H54 (cell line): ENCODE measurements at places on chromosomes 6 and 20.
A peak's percentile ranks its signal among the peaks of the same experiment; 100 is the strongest.

DNA sequence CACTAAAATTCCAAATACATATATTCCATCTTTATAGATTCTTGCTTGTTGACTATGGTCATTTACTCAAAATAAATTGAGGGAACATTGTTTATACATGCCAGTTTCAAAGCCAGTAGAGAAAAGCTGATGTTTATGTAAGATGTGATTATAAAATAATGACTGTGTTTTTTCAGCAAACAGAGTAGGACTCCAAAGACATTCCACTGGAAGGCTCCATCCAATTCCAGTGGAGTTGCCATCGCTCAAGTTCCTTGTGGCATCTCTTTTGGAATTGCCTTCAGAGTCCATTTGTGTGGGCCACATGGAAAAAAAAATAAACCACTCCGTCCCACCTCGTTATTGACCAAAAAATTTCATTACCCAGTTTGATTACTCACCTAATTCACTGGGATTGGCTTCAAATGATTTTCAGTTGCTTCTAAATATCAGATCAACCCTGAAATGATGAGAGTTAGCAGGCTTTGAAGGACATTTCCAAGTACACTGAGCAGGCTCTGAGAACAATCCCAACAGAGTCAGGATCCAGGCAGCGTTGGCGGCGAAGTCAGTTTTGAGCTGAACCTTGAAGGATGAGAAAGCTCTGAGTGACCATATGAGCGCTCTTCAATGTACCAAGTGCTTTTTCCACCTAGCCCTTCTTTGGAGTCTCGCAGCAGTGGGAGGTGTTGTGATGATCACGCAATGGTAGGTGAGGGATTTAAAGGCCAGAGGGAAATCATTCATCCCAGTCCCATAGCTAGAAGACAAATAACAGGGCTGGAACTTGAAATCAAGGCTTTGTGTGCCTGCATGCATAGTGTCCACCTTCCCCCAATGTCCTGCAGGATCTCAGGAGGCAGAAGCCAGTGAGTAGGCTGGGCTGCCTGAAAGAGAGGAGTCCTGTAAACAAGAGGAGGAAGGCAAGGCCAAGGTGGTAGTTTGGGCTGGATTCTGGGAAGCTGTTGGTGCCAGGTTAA, 281.7 kb downstream of the CDC5L start:
- DNase-seq = no peak

GRCh38 chr6:3287976-3288707, 29.4 kb downstream of the PSMG4 start:
- no peak for DNase-seq

DNA sequence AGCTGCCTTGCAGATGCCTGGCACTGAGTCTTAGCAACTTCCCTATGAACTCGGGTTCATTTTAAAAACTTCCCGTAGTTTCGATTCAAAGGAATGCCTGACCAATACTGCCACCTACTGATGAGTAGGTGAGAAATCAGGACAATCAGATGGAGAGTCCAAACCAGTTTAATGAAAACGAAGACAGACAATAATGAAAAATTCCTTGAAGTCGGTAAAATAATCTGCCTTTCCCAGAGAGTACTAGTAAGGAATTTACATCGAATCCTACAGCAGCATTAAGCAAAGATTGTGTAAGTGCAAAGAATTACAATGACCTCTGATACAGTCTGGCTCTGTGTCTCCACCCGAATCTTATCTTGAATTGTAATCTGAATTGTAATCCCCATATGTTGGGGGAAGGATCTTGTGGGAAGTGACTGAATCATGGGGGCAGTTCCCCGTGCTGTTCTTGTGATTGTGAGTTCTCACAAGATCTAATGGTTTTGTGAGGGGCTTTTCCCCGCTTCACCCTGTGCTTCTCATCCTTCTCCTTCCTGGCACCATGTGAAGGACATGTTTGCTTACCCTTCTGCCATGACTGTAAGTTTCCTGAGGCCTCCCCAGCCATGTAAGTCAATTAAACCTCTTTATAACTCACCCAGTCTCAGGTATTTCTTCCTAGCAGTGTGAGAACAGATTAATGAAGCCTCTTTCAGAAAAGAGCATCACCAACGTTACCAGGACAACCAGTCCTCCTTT, 134.4 kb downstream of the ARHGAP18 start:
- DNase-seq = peak; percentile 4

DNA sequence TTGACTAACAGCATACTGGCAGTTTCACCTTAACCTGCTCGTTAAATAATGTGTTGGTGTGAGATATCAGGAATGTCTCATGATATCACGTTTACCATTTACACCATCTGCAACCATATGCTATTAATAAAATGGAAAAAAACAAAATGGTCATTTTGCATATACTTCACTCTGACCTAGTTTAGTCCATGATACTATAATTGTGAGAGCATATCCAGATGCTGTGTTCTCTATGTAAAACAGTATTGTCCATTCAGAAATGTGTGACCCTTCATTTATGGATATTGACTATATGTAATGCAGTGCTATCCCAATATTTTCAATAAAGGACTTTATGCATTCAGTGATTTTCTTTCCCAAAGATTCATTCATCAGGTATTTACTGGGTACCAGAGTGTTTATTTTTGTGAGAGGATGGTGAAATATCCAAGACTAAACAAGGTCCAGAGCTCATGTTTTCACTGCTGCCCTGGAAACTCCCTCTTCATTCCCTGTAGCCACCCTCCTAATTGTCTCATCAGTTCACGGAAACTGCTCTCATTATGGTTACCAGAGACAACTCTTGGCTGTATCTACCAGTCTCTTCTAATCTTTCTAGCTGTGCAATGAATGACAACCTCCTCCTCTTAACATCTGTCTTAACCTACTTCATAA, 25.7 kb upstream of the HINT3 start:
- no peak for DNase-seq

- DNase-seq = peak; percentile 42
These were observed 3.6 kb downstream of the TBCC start for GRCh38 chr6:42742116-42742894.

GRCh38 chr6:125164696-125165095, 11.1 kb downstream of the TPD52L1 start:
- DNase-seq = no peak

- no peak for DNase-seq
These were observed 68.4 kb downstream of the ARID1B start for GRCh38 chr6:156845454-156846155.

DNA sequence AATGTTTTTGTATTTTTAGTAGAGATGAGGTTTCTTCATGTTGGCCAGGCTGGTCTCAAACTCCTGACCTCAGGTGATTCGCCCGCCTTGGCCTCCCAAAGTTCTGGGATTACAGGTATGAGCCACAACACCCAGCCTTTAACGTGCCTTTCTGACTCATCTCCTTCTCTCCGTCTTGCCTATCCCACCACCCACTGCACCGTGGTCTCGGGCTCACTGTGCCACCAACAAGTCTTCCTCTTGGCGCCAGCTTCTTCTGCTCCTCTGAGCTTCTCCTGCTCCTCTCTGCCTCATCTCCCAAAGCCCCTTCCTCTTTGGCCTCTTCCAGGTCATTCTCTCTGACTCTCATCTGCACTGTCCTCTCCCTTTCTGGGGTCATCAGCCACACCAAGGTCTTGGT, 41.0 kb downstream of the TMEM242 start:
- no peak for DNase-seq

GRCh38 chr20:60138256-60139220, 180.3 kb downstream of the CDH26 start:
- peak; percentile 29 for DNase-seq

DNA sequence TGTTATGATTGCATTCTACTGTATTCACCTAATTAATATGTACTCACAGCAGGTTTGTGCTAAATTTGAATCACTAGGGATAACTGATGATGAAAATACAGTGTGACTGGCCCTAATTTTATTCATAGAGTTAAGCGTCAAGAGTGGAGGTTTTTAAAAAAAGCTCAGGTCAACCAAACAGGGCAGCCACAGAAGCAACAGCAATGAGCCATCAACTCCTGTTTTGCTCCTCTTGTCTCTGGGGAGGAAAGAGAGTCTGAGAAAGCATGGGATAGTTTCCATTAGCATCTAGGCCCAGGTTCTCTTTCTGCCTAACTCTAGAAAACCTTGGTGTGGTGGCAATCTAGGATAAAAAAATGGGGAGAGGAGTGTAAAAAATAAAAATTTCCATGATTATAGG, 122.1 kb downstream of the OGFRL1 start:
- no peak for DNase-seq

GRCh38 chr6:149580880-149581279, 14.7 kb downstream of the GINM1 start:
- no peak for DNase-seq

GRCh38 chr6:35534407-35535170, 21.9 kb upstream of the TULP1 start:
- DNase-seq = no peak

GRCh38 chr20:62838128-62838891, 21.5 kb downstream of the COL9A3 start:
- no peak for DNase-seq

DNA sequence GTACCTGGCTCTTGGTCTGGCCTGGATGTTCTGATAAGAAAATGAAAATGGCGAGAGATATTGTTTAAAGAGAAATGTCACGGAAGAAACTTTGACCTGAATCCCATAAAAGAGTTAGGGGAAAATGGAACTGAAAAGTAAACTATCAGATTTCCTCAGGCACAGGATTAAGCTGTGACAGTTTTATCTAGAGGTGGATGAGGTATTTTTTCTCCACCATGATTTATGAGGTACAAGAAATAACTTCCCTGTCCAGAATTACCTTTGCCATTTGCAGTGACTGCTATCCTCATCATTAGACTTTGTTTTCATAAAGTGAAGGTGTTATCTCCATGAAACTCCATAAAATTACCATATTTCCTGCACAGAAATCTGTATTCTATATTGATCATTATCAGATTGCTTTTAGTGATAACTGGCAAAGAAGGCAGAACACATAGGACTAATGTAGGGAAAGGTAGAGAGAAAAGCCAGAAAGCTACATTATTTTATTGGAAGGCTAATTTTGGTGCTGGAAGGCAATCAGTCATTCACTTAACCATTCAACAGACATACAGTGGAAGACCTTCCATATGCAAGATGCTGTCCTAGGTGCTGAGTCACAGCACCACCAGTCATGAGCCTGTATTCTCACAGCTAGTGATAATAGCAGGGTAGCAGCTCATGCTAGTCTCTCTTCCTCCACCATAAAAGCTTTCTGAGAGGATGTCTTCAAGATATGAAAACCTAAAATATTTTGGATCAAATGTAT, 427.3 kb upstream of the CITED2 start:
- DNase-seq = no peak

DNA sequence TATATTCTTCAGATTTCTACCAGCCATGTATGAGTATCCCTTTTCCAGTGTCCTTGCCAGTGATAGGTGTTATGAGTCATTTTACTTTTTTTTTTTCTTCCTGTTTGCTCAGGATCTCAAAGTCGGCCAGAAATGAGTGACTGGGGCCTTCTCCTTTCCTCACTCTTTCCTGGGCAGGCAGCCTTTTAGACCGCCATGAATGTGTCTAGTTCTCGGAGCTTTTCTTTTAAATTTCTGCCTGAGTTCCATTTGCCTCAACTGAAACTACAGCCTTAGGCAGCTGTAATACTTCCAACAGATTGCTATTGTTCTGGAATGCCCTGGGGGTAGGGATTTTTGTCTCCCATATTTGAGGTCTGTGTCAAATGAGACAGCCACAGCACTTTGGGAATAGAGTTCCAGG, 83.7 kb downstream of the STXBP5 start:
- peak; percentile 15 for DNase-seq

GRCh38 chr6:46876126-46876525, 45.6 kb downstream of the ADGRF5 start:
- DNase-seq = peak; percentile 7

DNA sequence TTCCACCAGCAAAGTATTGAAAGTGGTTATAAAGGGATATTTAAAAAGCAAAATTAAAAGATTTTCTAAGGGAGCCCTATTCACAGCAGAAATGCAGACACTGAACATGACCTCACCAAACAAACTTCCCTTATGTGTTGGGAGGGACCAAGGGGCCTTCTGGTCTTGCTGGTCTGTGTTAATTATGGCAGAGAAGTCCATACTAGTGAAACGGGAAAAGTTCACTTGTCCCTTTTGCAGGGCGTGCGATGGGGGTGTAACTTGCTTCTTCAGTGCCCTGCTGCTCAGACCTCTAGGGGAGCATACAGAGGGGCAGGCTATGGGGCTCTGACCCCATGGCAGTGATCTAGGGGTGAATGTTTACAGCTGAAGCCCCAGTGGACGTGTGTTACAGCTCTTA, 53.0 kb upstream of the ZNF337 start:
- no peak for DNase-seq

DNA sequence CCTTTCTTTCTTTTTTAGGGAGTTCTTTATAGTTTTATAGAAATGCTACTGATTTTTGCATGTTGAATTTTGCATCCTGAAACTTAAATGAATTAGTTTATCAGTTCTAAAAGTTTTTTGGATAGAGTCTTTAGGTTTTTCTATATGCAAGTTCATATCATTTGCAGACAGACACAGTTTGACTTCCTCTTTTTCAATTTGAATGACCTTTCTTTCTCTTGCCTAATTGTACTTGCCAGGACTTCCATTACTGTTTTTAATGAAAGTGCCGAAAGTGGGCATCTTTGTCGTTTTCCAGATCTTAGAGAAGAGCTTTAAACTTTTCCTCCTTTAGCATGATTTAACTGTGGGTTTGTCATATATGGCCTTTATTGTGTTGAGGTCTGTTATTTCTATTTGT, 21.1 kb upstream of the EDN1 start:
- no peak for DNase-seq

GRCh38 chr6:169787797-169788196, 36.4 kb downstream of the ERMARD start:
- no peak for DNase-seq

DNA sequence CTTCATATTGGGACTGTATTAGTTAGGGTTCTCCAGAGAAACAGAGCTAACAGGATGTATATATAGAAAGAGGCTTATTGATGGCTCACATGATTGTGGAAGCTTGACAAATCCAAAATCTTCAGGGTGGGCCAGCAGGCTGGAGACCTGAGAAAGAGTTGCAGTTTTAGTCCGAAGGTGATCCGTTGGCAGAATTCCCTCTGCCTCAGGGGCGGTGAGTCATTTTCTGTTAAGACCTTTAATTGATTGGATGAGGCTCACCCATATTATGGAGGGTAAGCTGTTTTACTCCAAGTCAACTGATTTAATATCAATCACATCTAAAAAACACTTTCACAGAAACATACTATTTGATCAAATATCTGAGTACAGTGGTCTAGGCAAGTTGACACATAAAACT, 113.6 kb downstream of the FLRT3 start:
- no peak for DNase-seq

GRCh38 chr20:60102665-60103210, 144.5 kb downstream of the CDH26 start:
- DNase-seq = no peak

DNA sequence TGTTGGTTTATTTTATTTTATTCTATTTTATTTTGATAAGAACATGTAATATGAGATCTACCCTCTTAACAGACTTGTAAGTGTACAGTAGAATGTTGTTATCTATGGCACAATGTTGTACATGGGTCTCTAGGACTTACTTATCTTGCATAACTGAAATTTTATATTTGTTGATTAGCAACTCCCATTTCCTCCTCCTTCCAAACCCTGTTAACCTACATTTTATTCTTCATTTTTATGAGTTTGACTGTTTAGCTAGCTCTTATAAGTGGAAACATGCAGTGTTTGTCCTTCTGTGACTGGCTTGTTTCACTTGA, 37.9 kb upstream of the BCAS1 start:
- no peak for DNase-seq
